ENCODE measurements at places on chromosomes 1 and 21.
A peak's percentile ranks its signal among the peaks of the same experiment; 100 is the strongest.

DNA sequence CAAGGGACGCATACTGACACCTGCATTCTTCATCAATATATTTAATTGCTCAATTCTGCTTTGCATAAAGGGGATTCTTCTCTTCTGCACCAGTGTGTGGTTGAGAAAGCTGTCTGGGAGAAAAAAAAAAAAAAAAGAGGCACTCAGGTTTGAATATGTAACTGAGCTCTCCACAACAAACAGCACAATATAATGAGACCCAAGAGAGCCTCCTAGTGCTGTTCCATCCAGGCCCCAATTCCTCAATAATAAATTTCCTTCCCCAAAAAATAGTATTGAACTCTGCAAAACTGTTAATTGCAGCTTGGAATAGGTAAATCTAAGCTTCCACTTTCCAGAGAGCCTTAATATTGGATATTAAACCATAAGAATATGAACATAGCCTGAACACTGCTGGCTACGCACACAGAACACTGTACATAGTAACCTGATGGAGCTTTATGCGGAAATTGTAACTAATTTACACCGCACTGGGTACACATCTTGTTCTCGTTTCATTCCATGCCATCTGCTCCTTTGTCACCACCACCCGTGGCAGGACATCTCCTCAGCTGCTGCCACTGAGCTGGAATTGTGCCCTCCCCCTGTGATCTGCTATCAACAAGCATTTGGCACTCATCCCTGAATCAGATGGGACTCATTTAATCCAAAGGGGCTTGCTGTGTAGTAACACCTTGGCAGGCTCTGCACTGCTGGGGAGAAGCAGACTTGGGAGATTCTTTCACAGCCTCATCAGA lies 272.0 kb downstream of the HHIPL2 start:
- DNase-seq: peak; percentile 98

- DNase-seq: no peak
Observed at GRCh38 chr1:55331351-55331750, 116.2 kb upstream of the USP24 start.

GRCh38 chr1:171739656-171740055 lies 2.2 kb downstream of the VAMP4 start:
- DNase-seq: no peak

- peak; percentile 68 for DNase-seq
Observed at GRCh38 chr1:203045821-203046594, 19.7 kb downstream of the PPFIA4 start.

GRCh38 chr1:193589597-193590040 lies 403.2 kb upstream of the B3GALT2 start:
- no peak for DNase-seq

GRCh38 chr1:91795591-91796389 lies 90.2 kb downstream of the TGFBR3 start:
- no peak for DNase-seq

DNA sequence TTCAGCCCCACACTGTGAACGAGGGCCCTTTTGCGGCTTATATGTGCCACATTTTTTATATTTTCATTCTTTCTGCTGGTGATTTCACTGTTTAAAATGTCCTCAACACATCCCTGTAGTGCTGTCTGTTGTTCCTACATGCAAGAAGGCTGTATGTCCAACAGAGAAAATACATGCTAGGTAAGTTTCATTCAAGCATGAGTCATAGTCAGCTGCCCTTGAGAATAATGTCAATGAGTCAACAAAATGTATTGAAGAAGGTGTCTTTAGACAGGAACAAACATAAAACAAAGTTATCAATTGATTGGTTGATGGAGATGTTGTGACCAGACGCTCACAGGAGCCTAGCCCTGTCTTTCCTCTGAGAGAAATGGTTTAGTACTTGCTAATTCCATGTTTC lies 553.4 kb downstream of the PLPP3 start:
- DNase-seq: no peak

DNA sequence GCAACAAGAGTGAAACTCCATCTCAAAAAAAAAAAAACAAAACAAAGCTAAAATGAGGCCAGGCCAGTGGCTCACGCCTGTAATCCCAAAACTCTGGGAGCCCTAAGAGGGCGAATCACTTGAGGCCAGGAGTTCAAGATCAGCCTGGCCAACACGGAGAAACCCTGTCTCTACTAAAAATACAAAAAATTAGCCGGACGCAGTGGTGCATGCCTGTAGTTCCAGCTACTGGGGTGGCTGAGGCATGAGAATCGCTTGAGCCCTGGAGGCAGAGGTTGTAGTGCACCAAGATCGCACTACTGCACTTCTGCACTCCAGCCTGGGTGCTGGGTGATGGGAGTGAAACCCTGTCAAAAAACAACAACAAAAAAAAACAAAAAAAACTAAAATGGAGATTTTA lies 191.2 kb upstream of the SGIP1 start:
- DNase-seq: no peak

DNA sequence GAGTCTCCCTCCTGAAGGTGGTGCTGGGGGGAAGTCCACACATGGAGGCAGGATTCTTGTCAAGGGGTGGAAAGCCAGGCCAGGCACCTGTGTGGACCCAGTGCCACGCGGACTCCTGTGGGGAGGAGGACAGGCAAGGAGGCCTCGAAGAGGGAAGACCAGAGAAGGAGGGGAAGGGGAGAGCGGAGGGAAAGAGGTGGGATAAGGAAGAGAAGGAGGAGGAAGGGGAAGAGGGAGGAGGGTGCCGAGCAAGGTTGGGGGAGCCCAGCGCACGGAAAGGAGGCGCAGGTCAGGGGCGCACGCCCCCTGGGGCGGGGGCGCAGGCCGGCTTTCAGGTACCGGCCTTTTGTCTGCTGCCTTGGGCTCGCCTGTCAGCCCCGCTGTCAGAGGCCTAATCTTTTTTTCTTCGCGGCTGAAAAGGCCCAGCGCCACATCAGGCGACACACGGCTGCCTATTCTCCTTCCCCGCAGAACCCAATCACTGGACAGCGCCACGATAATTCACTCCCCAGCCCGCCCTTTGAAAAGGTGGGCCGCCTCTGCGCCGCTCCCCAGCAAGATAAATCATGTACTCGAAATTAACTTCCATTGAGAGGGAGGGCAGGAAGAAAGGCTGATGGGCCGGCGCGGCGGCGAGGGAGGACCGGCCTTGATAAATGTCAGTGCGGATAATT lies 42.5 kb downstream of the PRDM16 start:
- no peak for DNase-seq

DNA sequence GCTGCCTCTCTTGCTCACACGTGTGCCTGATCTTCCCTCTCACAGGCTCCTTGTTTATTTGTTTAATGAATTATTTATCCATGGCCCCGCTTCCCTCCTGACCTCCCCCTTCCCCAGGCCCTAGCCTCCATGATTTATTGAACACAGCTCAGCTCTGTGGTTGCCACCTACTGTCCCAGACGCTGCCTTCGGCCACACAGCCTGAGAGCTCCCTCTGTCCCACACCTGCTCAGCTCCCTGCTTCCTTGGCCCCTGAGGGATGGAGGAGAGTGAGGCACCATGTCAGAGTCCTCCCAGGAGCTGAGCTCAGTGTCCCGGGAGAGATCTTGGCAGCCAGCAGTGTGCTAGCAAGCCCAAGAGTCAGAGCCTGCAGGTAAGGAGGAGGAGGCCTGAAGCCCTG lies 3.1 kb upstream of the EFNA3 start:
- no peak for DNase-seq

DNA sequence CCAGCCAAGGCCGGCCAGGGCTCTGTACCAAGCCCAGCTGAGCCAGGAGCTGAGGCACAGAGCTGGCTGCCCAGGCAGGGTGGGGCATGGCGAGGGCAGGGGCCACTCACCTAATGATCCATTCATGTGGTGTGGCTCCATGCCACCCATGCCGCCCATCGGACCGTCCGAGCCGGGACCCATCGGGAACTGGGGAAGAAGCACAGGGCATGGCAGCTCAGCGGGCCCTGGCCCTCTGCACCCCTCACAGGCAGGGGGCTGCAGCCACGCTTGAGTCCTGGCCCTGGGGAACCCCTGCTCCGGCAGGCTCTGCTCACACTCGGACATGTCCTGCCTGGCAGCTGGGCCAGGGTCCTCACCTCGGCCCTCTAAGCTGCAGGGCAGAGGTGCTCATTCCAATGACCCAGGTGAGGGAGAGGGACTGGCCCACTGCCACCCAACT lies 28.7 kb downstream of the MRPL37 start:
- DNase-seq: no peak

DNA sequence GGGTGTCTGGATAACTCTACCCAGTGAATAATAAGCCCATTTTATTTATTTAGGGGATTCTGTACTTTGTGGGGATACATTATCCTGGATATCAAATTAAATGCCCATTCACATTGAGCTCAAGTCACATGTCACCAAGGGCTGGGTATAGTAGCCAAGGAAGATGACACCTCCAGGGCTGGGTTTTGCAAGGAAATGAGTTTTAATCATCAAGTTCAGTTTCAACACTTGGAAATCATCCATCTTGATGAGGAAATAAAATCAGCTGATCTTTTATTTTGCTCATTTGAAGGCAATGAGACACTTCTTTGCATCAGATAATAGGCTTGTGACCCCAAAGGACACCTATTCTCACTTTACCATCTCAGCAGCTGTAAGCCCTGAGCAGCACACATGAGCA lies 80.0 kb upstream of the TNR start:
- DNase-seq: no peak

DNA sequence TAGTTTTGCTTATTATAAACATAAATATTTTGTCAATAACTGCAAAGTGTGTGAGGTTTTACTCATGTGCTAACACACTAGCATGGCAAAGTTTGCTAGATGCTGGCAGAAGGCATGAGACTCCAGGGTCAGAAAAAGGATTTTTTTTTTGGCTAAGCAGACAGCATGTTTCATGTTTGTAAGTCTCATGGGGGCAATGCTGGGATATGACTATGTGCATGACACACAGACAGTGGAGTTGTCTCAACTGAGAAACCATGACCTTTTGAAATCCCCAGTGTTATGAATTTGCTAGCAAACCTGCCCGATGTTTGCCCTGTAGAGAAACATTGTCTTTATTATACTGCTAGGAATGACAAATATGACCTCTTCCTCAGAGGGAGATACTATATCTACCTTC lies 448.2 kb downstream of the BRINP3 start:
- DNase-seq: no peak

DNA sequence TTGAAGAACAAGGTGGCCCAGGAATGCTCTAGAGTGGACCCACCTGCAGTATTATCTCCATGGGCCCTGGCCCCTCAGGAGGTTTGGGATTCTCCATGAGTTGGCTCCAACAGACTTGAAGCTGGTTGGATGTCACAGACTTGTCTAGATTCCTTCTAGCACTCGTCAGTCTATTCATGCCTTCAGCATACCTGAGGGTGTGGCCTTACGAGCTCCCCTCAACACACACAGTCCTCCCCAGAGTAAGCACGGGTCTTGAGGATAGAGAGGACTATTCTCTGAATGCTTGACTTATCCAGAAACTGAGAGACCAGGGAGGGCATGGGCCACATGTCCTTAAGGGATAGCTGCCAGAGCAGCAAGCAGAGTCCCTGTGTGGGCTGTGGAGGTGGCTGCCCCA lies 45.9 kb upstream of the COL6A1 start:
- DNase-seq: no peak

GRCh38 chr1:171343727-171344472 lies 29.9 kb downstream of the FMO4 start:
- no peak for DNase-seq

DNA sequence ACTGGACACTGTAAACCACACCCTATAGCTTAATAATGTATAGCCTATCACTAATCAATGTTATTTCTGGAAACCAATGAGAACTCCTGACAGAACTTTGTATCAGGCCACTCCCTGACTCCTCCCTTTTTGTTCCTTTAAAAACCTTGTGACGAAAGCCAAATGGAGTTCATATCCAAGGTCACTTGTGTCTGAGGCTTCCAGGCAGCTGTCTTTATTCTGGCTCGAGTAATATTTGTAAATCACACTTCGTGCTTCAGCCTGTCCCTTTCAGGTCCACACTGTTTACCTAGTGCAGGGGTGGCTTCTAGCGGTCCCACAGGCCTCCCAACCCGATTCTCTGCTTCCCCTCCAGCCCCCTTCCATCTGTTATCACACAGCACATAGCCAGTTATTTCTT lies 16.2 kb upstream of the CAPN9 start:
- DNase-seq: no peak

DNA sequence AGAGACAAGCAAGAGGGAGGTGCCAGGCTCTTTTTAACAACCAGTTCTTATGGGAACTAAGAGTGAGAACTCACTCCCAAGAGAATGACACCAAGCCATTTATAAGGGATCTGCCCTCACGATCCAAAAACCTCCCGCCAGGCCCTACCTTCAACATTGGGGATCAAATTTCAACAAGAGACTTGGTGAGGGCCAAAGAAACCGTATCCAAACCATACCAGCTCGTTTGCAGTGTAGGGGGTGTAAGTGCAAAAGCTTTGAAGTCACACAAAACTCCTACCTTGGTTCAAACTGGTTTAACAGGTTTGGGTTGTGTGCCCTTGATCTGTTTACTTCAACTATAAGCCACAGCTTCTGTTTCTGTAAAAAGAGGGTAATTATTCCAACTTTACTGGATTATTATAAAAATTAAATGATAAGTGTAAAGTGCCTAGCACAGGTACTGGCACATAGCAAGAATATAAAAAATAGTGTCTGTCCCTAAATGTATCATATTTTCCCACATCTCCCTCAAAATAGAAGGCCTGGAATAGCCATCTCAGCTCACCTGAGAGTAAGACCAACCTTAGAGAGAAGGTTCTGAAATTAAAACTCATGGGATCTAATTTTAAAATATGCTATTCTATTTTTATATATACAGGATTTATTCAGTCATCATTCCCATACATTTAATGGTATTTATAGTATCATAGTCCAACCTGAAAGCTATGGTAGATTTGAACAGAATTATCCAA lies 7.0 kb upstream of the USP25 start:
- no peak for DNase-seq

DNA sequence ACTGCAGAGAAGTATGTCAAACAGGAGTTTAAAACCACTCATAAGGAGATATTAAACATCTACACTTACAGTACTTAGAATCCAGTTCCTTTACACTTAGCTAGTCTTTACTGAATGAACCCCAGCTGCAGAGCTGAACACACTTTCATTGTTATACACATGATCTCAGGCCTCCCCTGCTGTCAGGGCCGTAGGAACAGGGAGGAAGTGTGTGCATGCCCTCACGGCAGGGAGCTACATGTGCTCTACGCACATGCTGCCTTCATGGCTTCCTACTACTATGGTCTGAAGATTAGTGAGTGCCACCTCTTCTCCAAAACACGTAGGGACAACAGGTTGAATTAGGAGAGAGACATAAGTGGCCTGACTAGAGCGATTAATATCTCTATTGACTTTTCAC lies 191.5 kb downstream of the SIPA1L2 start:
- DNase-seq: no peak

- no peak for DNase-seq
Observed at GRCh38 chr1:156308078-156308477, 9.0 kb upstream of the VHLL start.

DNA sequence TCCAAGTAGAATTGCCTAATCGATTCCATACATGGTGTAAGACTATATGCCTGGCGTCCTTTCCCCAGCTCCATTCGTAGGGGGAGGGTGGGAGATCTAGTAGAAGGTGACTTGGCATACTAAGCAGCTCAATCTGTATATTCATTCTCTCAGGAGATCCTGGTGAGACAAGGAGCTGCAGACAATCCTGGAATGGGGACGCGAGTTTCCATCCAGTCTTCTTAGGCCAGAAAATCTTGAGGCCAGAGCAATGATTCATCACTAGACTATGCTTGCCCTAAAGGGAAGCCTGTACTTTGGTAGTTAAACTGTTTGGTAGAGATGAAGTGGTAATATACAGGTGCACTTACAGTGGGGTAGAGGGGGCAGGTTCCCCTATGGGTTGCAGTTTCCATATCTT lies 468.7 kb downstream of the ADGRL2 start:
- no peak for DNase-seq

Data from G401 (cell line).